Epithelial cell of prostate (primary cell): ENCODE measurements at places on chromosomes 11 and 22.

DNA sequence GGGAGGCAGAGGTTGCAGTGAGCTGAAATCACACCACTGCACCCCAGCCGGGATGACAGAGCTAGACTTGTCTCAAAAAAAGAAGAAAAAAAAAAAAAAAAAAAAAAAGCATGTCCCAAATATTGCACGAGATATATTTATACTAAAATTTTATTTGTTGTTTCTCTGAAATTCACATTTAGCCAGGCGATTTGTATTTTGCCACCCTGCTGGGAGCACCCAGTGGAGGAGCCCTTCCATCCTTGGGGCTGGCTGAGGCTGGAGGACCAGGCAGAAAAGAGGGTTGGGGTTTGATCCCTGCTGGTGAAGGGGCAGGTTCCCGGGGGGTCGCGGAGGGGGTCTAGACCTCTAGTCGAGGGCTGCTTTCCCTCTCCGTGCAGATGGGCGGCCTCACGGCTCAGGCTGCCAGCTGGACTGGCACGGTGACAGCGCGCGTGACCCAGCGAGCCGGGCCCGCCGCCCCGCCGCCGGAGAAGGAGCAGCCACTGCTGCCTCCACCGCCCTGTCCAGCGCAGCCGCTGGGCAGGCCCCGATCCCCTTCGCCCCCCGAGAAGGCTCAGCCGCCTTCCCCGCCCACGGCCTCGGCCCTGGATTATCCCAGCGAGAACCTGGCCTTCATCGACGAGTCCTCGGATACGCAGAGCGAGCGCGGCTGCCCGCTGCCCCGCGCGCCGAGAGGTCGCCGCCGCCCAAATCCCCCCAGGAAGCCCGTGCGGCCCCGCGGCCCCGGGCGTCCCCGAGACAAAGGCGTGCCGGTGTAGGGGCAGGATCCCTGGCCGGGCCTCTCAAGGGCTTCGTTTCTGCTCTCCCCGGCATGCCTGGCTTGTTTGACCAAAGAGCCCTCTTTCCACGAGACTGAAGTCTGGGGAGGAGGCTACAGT lies 952 bp upstream of the CATSPERZ start:
- DNase-seq, result no peak

- no peak for DNase-seq
Measured at GRCh38 chr11:109552376-109552775, 130.4 kb downstream of the C11orf87 start.

- DNase-seq, result no peak
Measured at GRCh38 chr22:33018232-33018864, 39.8 kb downstream of the SYN3 start.

DNA sequence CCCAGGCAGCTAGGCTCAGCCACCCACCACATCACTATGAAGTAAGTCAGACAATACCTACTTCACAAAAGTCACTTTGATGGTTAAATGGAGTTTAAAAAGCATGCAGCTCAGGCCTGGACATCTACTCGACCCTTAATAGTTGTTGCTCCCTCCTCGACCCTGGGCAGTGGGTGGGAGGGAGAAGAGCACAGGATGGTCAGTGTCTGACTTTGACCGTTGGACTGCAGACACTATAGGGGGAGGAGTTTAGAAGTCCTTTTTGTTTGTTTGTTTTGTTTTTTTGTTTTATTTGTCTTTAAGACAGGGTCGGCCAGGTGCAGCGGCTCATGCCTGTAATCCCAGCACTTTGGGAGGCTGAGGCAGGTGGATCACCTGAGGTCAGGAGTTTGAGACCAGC lies 38.6 kb upstream of the XBP1 start:
- no peak for DNase-seq

DNA sequence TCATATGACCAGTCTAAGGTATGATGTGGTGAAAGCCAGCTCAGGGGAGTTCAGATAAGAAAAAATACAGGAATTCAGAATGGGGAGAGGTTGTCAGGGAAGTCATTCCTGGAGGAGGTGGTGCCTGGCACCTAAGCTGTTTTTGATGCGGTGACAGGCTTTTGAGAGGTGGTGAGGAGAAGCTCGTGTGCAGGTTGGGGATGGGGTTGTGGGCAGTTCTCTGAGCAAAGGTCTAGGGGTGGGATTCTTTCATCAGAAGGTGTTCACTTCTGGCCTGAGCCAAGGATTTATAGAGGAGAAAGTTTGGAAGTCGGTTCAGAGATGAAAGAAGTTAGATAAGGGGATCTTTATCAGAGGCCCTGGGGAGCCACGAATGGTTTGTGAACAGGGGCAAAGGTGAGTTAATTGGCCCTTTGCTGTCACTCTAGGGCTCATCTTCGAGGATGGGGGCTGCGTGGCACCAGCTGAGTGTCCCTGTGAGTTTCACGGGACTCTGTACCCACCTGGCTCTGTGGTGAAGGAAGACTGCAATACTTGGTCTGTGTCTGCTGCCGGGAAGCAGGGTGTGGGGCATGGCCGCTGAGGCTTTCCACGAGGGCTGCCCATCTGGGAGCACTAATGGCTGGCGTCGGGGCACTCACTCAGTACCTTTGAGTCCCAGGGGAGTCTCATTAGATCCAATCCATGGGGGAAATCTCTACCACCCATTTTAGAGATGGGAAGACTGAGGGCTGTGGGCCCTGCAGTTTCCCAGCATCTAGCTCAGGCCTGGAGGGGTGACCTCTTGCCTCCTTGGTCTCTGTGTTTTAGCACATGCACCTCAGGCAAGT lies 13.4 kb downstream of the OTOG start:
- DNase-seq, result no peak

DNA sequence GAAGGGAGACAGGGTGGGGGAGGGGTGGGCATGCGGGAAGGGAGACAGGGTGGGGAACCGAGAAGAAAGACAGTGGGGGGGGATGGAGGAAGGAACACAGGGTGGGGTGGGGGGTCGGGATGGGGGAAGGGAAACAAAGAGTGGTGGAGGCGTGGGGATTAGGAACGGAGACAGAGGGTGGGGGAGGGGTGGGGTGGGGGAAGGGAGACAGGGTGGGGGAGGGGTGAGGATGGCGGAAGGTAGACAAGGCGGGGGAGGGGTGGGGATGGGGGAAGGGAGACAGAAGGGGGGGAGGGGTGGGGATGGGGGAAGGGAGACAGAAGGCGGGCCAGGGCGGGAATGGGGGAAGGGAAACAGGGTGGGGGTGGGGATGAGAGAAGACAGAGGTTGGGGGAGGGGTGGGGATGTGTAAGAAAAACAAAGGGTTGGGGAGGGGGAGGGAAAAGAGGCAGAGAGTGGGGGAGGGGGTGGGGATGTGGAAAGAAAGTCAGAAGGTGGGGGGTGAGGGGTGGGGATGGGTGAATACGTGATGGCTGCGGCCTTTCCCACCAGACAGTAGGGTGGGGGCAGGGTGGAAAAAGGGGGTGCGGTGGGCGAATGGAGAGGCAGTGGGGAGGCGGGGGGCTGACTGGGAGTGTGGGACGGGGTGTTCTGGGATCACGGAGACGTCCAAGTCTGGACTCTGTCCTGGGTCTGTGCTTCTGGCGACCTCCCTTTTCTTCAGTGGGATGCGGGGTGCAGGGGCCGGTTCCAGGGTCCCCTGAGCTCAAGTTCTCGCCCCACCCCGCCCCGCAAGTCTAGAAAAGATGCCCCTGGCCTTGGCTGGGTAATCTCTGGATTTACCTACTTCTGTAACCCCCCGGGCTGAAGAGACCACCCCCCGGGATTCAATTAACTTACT lies 744 bp downstream of the PRAME start:
- DNase-seq, result no peak

GRCh38 chr11:96234866-96235441 lies 108.0 kb downstream of the MAML2 start:
- no peak for DNase-seq

- no peak for DNase-seq
Measured at GRCh38 chr11:67449116-67449844, 3.2 kb downstream of the GPR152 start.

GRCh38 chr11:119618208-119618909 lies 110.6 kb downstream of the NECTIN1 start:
- DNase-seq, result no peak

DNA sequence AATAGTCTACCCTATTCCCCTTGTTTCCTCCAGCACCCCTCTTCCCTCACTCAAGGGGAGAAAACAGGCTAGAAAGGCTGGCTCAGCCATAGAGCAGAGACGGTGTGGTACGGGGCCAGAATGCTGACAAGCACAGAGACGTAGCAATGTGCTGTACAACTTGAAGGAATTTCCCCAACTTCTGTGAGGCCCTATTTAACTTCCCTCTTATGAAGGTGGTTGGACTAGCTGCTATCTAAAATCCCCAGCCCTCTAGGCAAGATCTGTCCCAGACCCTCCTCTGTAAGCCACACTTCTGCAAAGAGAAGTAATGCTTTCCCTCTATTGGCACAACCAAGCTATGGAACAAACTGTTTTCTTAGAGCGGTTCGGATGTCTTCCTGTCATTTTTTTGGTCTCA lies 37.8 kb downstream of the PLEKHA7 start:
- DNase-seq, result no peak

- peak; percentile 82 for DNase-seq
Measured at GRCh38 chr11:69638941-69639681, 1.8 kb upstream of the CCND1 start.

- DNase-seq, result peak; percentile 10
Measured at GRCh38 chr11:78742430-78742829, 167.8 kb upstream of the NARS2 start.

DNA sequence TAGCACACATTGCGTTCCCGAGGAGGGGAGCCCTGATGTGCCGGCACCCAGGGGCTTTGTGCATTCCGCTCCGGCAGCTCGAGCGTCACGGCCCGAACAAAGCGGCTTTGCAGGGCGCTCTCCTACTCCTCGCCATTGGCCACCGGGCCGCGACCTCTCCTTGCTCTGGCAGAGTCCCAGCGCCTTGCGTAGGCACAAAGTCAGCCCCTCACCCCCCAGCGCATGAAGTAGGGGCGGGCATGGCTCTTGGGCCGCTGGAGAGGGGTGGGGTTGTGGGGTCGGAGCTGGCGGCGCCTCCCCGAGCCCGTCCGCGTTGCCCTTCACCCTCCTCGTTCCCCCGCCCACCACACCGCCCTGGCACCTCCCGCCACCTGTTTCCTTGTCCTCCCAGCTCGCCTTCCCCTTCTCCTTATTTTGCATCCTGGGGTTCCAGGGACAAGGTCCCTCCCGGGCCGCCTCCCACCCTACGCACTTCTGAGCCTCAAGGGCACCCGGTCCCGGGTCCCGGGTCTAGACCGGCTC lies 753 bp upstream of the PPARA start:
- DNase-seq, result no peak

- DNase-seq, result no peak
Measured at GRCh38 chr11:78310500-78310909, 107.1 kb downstream of the GAB2 start.

DNA sequence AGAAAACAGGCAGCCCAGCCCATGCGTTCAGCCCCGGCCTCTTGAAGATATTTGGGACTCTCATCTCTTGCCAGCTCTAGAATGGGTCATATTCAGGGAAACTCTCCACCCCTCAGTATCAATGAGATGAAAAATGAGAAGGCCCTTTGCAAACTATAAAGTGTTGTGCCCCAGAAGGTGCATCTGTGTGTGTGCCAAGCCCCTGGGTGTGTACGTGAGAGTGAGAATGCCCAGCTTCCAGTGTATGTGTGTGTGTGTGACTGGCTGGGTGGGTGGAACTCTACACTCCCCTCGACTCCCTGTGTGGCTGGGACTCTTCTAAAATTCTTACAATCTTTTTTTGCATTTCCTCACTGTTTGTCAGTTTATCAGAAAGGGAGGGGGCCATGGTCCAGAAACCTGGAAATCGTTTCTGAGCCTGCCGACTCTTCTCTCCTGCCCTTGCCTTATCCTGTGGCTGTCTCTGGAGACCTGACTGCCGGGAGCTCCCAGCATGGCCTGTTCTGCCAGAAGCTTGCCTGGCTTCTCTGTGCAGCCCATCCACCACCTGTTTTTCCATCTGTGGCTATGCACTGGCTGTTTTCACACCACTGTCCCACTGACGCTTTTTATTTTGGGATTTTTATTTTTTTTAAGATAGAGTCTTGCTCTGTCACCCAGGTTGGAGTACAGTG lies 1.2 kb downstream of the P2RY6 start:
- DNase-seq, result no peak

- DNase-seq, result no peak
Measured at GRCh38 chr22:49519117-49519737, 308.4 kb downstream of the BRD1 start.

DNA sequence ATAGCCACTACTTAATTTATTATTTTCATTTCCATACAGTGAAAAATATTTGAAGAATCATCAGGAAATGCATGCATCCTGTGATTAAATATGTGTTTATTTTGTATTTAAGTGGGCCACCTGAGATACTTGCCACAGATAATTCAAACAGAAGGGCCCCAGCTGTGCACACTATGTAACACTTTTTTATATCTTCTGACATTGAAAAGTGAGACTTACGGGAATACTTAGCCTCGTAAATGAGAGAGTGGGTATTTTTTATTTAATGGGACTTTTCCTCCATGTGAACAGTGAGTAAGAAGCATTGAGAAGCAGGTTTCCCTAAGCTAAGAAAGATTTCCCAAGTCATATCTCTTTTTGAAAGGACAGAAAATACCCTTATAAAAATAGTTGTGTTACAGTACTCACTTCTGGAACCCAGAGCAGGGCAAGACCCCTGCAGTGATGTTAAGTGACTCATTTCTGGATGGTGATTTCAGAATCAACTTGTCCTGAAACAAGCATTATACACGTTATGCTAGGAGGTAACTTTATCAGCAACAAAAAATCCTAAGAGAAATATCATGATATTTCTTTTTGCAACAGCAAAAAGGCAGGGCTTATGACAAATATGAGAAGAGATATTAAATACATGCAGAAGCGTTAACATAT lies 478.1 kb upstream of the CHORDC1 start:
- no peak for DNase-seq

DNA sequence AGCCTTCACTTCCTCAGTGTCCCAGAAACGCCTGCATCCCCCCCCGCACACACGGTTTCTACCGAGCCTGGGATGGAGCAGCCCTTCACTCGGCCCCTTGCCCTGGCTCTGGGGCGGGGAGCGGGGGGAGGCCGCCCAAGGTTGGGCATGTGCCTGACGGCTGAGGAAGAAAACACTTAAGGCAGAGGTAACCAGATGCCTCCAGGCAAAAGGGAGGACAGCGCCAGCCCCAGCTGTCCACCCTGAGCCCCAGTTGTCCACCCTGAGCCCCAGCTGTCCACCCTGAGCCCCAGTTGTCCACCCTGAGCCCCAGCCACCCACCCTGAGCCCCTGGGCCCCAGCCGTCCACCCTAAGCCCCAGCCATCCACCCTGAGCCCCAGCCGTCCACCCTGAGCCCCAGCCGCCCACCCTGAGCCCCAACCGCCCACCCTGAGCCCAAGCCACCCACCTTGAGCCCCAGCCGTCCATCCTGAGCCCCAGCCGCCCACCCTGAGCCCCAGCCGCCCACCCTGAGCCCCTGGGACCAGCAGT lies 3.8 kb upstream of the TTLL8 start:
- no peak for DNase-seq

- DNase-seq, result no peak
Measured at GRCh38 chr22:19238900-19239299, 52.6 kb downstream of the CLTCL1 start.

GRCh38 chr11:45876401-45876800 lies 9.1 kb upstream of the MAPK8IP1 start:
- no peak for DNase-seq
